ENCODE measurements at places on chromosomes 7 and 10.

GRCh38 chr10:34667177-34667576, 147.9 kb downstream of the PARD3 start:
- DNase-seq = no peak

DNA sequence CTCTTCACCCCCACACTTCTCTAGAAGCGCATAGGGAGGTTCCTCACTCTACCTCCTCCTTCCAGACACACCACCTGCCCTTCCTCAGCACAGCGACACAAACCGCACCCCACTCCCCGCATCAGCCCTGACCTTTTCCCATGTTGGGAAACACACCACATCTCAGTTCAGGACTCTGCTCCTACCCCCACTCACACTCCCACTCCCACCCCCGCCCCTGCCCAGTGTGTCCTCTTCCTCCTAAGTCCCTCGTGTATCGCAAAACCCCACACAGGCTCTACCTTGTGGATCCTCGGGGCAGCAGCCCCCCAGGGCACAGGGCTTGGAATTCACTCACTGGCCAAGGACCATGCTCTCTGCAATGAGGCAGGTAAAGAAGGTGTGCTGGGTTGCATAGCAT, 4.2 kb upstream of the AOC1 start:
- DNase-seq = no peak

DNA sequence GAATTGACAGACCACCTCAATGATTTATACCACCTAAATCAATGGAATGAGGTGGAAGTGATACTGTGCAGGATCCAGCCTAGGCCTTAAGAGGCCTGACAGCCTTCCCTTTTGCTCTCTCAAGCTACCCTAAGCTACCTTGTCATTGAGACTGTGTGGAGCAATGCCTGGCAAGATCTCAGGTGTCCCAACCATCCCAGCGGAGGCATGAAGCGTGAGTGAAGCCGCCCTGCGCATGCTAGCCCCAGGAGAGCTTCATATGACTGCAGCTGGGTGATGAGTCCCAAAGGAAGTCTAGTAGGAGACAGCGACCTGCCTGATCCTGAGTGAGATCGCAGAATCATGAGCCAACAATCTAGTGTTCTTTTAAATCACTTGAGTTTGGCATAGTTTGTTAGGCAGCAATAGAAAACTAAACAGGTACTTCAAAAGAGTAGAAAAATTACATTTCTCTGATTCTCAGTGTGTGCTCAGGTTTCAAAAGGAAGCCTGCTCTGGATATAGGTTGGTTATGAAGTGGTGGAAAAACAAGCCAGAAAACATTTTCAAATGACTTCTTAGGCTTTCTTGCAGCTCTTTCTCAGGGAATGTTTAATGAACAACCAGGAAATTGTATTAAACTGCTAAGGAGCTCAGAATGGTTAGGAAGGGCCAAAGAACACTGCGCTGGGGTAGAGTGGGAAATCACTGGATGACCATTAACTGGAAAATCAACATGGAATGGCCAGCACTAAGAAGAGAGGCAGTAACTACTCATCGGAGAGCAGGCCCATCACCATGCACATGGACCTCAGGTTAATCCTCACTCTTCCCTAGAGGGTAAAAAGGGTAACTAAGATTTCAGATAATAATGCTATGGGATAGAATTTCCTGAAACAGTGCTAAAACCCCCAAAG, 535.2 kb downstream of the PHTF2 start:
- no peak for DNase-seq

DNA sequence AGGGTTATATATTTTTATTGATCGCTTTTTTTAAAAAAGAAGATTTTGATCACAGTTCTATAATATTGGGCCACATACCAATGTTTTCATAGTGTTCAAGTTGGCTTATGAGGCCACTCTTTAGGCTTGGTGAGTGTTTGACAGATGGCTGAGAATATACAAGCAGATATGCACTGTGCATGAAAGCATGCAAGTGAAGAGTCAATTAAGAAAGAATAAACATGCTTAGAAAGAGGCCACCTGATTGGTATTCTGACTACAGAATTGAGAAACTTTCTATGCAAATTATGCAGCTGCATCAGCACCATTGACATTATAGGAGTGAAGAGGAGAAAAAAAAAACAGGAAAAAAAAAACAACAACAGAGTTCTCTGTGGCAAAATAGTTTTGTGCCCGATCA, 39.9 kb downstream of the CABCOCO1 start:
- no peak for DNase-seq

DNA sequence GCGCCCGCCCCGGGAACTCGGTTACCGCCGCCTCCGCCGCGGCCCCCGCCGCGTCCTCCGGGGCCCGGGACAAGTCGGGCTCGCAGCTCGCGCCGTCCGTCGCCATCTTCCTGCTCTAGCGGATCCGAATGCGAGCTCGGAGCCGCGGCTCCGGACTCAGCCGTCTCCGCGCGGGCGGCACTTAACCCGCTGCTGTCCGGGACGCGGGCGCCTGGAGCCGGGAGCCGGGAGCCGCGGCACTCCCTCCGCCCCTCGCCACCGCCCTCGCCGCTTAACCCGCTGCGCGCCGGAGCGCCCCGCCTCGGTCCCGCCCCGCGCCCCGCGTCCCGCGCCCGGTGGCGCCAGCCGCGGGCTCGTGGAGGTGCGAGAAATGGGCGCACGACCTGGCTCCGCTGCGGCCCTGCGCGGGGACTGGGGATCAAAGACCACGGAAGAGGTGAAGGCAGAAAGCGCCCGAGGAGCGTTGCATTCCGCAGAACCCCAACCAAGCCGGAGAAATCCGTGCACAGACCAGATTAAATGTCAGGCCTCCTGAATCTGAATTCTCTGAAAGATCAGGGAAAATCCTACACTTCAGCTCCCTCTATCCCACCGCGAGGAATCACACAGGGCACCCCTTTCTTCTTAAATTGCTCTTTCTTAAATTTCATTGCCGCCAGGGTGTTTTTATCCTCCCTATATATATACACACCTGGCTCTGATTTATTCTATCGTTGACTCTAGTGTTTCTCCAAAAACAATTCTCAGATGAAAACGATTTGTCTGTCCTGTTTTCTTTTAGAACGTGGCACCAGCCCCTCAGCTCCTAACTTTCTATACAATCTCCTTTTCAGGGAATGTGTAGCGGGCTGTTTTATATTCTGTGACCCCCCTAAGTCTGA, at the start of gene CTTNBP2:
Gene CTTNBP2, minus strand, starts transcription at position 132 of the 881 bp plus-strand sequence. Its CDS starts 26 bp downstream, at position 106.
- DNase-seq = no peak

- DNase-seq = no peak
Measured at GRCh38 chr7:44583146-44583865, 1.3 kb upstream of the TMED4 start.

- no peak for DNase-seq
Measured at GRCh38 chr10:32149252-32149955, 93.2 kb upstream of the KIF5B start.

DNA sequence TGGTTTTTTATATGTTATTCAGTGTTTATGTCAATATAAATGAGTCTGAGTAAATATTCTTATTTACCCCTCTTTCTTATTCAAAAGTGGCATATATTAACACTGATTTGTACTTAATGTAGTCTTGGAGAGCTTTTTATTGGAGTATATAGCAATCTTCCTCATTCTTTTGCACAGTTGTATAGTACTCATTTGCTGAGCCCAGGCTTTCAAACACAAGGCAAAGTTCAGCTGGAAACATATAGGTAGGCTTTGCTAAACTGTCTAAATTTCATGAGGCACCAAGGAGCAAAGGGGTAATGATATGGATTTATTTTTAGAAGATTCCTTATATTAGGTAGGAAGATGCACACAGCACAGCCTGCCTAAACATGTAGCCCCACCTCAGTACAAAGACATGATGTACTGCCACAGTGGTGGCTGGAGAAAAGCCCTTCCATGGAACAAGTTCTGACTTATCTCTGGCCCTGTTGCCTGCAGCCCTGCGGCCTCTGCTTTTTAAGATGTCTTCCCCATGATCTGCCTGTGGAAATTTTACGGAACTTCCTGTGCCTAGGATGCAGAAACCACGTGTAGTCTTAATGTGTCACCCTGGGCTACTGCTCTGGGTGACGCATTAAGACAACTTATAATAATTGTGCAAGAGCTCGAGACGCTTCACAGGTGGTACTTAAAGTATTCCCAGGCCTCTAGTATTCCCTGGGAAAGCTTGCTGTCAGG, 9.6 kb upstream of the PDCD4 start:
- DNase-seq = no peak

DNA sequence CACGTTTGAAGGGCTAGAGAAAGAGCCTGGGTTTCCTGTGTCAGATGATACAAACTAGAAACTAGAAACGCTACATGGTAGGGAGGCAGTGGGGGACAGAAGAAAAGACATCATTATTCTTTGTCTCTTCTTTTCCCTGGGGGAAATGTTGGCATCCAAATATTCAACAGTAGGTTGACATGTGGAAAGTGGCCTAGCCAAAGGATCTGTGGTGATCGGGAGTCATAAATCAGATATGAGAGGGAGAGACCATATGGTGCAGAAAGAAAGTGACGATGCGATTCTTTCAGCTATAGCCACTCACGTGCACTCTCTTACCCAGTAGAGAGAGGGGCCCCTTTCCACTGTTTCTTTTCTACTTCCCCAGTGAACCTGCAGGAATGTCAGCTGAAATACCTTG, 964.7 kb downstream of the LRMDA start:
- no peak for DNase-seq

GRCh38 chr10:120969219-120969645, 118.1 kb downstream of the WDR11 start:
- DNase-seq = no peak

- DNase-seq = no peak
Measured at GRCh38 chr7:115654384-115655214, 376.0 kb downstream of the TFEC start.

GRCh38 chr7:143255564-143255963, 7.7 kb upstream of the GSTK1 start:
- DNase-seq = no peak

DNA sequence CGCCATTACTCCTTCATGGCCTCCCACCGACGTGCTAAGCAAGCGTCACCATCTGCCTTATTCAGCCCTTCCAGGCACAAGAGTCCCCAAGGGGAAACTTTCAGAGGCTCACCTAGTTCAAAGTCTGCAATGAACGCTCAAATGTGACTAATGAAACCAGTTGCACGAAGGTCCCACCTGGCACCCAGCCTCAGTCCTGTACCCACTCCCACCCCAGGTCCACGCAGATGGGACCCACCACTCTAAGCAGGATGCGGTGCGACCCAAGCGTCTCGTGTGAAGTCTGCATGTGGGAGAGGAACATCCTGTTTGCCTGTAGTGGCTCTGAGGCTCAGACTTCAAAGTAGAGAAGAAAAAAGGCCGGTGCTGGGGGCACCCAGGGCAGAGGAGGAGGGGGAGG, 40.3 kb downstream of the RGS10 start:
- DNase-seq = peak; percentile 72

GRCh38 chr10:18472977-18473376, 178.4 kb downstream of the NSUN6 start:
- no peak for DNase-seq

DNA sequence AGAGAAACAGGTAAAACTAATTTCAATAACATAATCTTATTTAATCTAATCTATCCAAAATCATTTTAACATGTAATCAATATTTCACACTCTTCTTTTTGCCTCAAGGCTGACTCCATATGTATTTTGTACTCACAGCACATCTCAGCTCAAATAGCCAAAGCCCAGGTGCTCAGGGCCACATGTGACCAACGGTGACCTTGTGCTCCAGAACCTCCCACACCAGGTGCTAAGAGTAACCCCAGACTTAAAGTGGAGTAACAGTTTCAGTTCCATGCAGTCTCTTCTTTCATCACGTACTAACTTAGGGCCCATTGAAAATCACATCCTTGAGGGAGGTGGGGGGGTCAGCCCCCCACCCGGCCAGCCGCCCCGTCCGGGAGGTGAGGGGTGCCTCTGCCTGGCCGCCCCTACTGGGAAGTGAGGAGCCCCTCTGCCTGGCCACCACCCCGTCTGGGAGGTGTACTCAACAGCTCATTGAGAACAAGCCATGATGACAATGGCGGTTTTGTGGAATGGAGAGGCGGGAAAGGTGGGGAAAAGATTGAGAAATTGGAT, 47.3 kb downstream of the NCAPG2 start:
- DNase-seq = no peak

DNA sequence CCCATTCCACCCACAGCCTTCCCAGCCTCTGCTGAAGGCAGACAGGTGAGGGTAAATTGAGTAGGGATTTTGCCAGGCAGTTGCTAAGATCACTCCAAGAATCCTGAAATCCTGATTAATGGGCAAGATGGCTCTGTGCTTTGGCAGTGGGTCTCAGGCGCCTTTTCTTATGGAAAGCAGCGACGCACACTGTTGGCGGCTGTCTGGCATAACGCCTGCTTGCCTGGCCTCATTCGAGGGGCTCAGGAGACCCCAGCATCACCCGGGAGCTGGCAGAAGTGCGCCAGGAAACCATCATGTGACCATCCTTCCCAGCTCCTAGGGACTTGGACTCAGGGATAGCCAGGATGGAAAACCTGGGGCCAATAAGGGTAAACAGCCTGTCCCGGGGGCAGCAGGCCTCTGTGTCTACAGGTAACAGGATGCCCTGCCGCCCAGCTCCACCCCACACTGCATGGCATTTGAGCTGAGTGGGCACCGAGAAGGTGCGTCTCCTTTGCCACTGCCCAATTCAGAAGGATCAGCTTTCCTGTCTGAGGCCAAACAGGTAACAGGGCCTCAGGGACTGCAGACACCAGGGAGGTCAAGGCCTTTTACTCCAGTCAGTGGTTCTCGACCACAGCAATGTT, 98.6 kb downstream of the FAM53B start:
- DNase-seq = no peak

DNA sequence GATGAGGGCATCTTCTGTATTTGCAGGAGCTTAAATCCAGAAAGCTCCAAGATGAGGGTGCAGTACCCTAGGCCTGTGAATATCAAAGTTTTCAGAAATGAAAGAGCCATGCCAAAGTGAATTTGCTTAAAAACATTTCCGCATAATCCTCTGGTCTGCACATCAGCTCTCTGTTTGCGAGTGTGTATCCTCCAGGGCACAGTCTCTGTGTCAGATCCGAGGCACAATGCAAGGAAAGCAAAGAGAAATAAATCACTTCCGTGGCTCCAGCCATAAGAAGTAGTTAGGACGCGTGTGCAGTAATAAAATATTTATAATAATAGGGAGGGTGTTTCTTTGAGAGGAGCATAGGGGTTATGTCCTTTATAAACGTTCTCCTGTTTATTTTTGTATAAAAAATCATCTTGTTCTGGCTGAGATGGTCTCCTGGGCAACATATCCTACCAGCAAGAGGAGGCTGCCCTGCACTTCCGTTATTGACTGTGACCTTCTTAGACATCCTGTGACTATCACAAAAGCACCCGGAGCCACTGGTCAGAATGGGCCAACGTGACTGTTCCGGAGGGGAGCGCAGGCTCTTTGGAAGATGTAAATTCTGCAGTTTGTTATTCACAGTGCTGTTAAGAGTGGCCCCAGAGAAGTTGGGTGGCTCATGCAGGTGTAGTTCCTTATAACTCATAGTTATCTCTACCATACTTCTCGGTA, 667.6 kb upstream of the FOXK1 start:
- no peak for DNase-seq

DNA sequence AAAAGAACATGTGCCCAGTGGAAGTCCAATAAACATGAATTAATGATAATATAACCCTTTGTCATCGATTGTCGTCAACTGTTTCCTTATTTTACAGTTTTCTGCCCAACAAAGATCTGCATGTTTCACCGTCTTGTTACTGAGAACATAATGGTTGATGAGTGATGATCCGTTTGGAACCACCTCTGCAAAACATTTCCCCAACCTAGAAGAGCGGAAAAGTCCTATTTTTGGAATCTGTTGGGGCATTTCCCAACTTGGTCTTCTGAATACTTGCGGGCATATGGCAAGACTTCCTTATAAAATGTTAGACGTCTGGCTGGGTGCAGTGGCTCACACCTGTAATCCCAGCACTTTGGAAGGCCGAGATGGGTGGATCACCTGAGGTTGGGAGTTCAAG, 32.1 kb downstream of the CNPY1 start:
- no peak for DNase-seq
